Sigmoid colon (tissue), 7 donors: ENCODE measurements at places on chromosomes 2 and 18. TPM values are rescaled to one million over a fixed set of nuclear protein-coding genes. Genes with fewer than 3 reads are reported as not detected.
A peak's percentile ranks its signal among the peaks of the same experiment; 100 is the strongest.

- DNase-seq, result no peak
Measured at GRCh38 chr2:10169053-10169578, 46.6 kb downstream of the RRM2 start.

Gene GAREM2
- total RNA-seq, result 4.4 TPM

DNA sequence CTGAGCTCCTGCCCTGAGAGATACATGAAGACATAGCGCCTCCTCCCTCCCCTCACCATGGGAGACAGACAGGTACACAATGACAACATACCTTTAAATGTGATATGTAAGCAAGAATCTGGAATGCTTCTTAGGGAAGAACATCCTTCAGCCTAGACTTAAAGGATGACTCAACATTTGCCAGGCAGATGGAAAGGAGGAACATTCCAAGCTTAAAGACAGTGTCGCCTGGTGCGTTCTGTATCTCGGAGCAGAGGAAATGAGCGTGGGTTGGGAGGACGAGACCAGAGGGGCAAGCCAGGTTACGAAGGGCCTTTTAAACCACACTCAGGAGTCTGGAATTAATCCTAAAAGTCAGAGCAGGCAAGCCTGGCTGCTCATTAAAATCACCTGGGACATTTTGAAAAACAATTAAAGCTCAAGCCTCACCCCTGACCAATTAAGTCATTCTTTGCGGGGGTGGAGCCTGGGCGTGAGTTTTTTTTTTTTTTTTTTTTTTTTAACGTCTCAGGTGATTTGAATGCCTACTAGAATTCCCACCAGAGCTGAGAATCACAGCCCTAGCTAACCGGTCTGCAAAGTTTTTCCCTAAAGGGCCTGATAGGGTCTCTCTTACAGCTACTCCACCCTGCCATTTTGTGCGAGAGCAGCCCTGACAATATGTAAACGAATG is 131.2 kb upstream of the SEC11C start:
- no peak for DNase-seq

DNA sequence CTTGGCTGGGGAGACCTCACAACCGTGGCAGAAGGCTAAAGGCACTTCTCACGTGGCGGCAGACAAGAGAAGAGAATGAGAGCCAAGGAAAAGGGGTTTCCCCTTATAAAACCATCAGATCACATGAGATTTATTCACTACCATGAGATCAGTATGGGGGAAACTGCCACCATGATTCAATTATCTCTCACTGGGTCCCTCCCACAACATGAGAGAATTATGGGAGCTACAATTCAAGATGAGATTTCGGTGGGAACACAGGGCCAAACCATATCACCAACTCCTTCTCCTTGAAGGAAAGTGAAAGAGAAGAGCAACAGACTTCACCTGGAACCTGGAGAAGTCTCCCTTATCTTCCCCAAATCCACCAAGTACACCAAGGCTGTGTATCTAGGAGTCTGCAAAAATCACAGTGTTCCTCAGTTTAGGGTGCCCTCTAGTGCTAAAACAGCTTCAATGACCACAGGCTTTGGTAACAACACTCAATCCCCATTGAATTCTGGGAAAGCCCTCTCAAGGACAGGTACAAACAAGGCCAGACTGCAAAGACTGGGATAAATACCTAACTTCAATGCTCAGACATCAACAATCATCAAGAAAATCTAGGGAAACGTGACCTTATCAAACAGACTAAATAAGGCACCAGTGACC is 148.8 kb upstream of the SRD5A2 start:
- DNase-seq, result no peak

- no peak for DNase-seq
Measured at GRCh38 chr2:65477590-65477989, 45.2 kb upstream of the SPRED2 start.

GRCh38 chr2:173017646-173018420 is 57.8 kb upstream of the MAP3K20 start:
- no peak for DNase-seq

DNA sequence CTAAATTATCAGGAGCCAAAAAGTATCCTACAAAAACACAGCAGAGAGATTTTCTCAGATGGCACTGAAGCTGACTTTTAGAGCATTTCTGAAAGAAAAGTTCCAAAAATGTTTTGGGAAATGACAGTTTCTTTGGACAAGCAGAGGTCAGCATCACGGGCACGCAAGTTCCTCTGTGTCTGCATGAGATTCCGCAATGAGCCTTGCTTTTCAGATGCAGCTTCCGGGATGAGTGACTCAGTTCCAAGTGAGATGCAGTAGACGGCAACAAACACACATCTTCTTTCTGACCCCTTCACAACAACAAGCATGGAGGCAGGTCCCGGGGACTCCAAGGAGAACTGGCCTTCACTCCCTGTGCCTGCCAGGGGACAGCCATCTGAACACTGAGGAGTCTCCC is 76.6 kb downstream of the EIPR1 start:
- peak; percentile 18 for DNase-seq

GRCh38 chr2:20231159-20231558 is 6.2 kb upstream of the SDC1 start:
- no peak for DNase-seq

GRCh38 chr2:218745559-218746469 is 35.2 kb downstream of the TTLL4 start:
- peak; percentile 75 for DNase-seq

GRCh38 chr18:13676471-13676870 is 49.9 kb downstream of the FAM210A start:
- no peak for DNase-seq

Gene SP9
- not detected for total RNA-seq

Gene C2orf66
- not detected for total RNA-seq

- DNase-seq, result no peak
Measured at GRCh38 chr2:194545978-194546377, 1111.0 kb upstream of the SLC39A10 start.

GRCh38 chr2:60474301-60474700 is 79.2 kb downstream of the BCL11A start:
- DNase-seq, result no peak

Gene WNT6
- total RNA-seq, result 2.6 TPM

DNA sequence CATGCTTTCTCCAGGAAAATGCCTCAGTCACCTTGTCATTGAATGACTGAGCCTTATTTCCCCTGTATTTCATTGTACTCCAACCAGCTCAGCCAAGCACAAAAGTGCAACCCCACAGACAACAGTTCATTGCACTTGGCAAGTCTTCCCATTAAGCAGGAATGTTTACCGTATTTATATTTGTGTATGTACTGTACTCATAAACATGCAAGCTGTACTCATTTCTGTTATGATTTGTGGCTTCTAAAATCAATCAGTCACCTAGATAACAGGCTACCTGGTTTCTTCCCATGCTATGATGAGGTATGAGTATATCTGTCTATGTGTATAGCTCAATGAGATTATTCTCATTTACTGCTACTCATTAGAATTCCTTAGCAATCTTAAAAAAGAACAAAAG is 505.5 kb upstream of the FAM98A start:
- DNase-seq, result no peak

DNA sequence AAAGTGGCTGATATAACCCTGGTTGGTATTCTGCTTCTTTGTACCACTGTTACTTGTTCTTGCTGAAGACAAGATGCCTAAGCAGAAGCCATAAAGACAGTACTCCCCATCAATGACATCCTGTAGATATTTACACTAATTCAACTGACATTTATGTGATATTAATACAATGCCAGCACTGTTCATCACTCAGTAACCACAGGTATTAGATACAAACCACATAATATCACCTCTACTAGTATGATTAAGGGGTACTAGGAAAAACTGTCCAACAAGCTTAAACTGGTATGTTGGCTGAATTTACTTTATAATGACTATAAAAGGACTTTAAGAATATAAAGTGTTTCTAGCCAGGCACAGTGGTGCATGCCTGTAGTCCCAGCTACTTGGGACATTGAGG is 65.8 kb downstream of the RTN4 start:
- DNase-seq, result no peak

GRCh38 chr2:119005555-119005954 is 63.6 kb downstream of the MARCO start:
- no peak for DNase-seq

Gene CNDP2
- total RNA-seq, result 29.3 TPM

DNA sequence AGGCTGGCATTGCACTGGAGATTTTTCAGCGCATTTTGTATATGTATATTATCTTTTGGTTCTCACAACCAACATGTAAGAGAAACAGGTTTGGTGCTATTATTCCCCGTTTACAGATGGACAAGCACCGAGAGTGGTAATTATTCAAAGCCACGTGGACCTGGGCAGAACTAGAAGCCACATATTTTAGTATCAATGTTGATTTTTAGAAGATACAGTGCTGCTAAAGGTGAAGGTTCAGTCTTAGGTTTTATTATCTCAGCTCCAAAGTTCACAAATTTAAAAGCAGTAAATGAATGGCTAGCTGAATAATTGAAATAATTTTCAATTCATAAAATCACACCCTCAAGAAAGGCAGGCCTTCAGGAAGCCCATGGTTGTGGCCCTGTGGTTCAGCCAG is 400.6 kb upstream of the ID2 start:
- no peak for DNase-seq

Gene EVA1A
- not detected for total RNA-seq

DNA sequence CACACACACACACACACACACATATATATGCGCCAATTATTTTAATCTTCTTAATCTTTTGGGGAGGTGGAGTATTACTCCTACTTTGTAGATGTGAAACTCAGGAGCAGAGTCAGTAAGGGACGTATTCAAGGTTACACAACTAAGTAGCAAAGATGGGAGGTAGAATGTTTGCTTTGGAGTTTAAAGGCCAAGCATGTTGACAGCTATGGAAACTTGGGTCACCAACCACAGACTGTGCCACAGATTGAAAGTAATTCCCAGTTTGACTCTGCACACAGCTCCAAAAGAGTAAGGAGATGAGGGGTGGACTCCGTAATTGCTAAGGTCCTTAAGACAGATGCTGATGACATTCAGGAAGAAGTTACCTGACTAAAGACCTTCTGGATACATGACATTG is 124.8 kb upstream of the ITGB6 start:
- DNase-seq, result no peak

GRCh38 chr18:11502368-11502767 is 107.0 kb upstream of the SLC35G4 start:
- DNase-seq, result no peak

Gene SCLY
- total RNA-seq, result 14.4 TPM

Gene FAP
- 24.8 TPM for total RNA-seq

Gene LIPG
- total RNA-seq, result 3.9 TPM

DNA sequence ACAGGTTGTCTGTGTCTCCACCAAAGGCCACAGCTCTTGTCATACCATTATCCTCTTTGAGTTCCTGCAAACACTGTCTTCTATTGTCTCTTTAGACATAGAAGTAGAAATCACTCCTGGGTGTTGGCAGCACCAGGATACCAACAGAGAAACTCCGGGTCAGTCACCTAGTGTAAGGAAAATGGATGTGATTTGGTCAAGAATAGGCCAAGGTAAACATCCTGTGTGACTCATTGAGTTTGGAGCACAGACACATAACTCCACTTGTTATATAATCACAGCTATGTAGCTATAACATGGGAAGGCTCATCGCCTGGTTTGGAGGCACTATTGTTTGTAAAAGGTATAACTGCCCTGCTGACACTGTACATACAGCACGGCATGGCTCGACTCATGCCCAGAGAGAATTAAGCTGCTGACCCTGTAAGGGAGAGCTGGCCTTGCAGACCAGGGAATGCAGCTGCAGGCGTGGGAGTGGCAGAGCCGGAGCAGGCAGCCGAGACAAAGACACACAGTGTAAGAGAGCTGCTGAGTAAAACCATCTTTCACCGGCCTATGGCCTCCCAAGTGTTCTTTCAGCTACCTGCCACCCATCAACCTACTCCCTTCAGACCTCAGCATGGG is 3.4 kb upstream of the TXNL1 start:
- DNase-seq, result no peak

- DNase-seq, result no peak
Measured at GRCh38 chr2:51093016-51093415, 61.1 kb upstream of the NRXN1 start.

GRCh38 chr2:234203135-234203984 is 152.9 kb downstream of the SPP2 start:
- DNase-seq, result no peak

DNA sequence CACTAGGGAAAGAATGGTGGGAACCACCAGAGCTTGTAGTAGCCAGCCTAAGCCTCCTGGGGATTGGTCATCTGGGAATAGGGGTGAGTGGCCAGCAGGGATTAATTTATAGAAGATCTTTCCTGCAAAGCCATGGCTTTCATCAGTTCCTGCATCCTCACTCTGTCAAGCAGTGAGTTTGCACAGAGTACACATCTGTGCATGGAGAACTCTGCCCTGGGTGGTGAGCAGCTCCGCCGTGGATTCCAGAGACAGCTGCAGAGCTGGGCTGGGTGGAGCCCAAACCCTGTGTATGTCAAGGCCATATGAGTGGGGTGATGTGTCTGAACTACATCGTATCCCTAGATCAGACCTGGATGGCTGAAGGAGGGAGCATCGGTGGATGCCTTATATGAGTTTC is 182.2 kb downstream of the GLI2 start:
- no peak for DNase-seq

GRCh38 chr2:96359866-96360265 is 24.3 kb downstream of the NCAPH start:
- no peak for DNase-seq

Gene NEU4
- total RNA-seq, result 0.49 TPM

- DNase-seq, result no peak
Measured at GRCh38 chr2:172985139-172985892, 90.3 kb upstream of the MAP3K20 start.

DNA sequence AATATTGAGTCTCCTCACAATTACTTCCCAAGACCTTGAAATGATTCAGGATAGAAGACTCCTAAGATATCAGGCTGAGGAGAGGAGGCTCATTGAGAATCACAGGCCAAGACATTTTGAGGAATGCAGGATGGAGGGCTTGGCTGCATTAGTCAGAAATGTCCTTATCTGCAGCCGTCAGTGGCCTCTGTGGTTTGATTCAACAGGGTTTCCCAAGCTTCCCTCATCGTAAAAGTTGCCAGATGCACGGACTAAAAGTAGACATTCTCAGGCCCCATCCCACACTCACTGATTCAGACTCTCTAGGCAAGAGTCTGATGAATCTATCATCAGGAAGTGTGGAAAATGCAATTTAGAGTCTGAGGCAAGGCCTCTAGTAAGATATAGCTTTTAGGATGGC is 34.0 kb upstream of the TMEM178A start:
- no peak for DNase-seq

Gene GPR45
- not detected for total RNA-seq
